ENCODE measurements at places on chromosomes 6 and 20.

DNA sequence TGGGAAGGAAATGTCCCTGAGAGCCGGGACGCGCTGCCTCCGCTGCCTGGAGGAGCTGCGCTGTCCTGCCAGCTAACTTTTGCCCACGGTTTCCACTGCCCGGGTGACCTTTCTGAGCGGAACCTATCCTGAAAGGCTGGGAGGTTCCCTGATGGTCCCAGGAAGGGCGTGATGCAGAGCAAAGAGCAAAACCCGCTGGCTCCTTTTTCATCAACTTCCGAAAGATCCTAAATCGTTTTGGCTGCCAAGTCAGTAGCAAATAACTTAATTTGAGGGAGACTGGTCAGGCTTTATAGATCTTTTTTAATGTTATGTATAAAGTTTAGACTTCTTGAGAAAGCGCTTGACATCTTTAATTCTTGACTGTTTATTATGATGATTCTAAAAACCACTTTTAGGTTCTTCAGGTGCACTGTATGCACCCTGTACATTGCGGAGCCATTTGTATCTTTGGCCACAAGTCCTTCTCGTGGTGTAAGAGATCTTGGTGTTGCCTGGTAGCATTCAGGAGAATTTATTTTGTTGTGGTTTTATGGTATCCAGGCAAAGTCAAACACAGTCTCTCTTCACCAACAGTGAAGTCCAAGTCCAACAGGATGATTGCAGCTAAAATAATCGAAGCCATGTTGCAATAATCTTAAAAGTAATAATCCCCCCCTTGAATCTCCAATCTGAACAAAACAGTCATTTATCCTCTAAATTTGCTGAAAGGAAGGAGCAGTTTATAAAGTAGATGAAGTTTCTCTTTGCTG, at the start of gene SYNE1:
TSS of gene SYNE1 (minus strand) at position 67 of the 752 bp plus-strand sequence. CDS start 9,031 bp downstream, outside the sequence.
- peak; percentile 43 for DNase-seq

DNA sequence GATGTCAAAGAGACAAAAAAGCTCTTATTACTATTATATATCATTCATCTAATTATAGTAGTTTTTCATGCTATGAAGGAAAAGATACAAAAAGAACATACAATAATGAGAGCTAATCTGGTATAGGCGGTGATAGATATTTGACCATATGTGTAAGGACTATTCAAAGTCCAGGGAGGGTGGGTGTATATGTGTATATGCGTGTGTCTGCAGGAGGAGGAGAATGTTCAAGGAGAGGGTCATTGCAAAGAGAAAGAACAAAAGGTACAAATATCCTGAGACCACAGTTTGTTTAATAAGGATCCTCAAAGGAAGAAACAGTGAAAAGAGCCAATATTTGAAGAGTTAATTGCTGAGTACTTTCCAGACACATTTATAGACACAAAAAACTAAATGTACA, 1288.6 kb upstream of the CITED2 start:
- no peak for DNase-seq

DNA sequence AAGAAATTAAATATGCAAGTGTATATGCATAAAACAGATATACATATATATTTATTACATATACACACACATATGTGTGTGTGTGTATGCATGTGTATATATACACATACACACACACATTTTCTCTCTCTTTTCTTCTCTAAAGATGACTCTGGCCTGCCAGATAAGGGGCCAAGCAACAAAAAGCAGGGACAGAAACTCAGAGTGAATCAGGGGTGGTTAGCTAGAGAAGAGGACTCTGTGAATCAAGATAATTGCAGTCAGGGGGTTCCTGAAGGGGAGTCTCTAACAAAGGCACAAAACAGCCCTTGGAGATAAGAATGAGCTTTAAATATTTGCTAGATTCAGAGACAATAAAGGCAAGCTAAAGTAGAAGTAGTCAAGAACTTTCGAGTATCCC, 650.5 kb downstream of the UTRN start:
- no peak for DNase-seq

DNA sequence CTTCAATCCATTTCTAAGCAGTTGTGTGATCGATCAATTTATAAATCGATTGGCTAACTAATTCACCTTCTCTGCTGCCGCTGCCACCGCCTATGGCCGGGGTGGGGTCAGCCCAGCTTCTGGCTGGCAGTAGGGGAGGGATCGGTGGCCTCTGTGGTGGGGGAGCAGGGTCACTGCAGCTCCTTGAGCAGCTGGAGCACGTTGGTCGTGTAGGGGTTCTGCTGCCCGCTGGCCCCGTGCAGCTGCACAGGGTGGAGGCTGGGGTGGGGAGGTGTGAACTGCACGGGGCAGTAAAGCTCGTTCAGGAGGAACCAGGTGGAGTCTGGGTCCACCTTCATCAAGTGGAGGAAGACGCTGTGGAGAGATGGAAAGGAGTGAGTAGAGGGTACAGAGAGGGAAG, 50.0 kb downstream of the TTI1 start:
- DNase-seq, result no peak

DNA sequence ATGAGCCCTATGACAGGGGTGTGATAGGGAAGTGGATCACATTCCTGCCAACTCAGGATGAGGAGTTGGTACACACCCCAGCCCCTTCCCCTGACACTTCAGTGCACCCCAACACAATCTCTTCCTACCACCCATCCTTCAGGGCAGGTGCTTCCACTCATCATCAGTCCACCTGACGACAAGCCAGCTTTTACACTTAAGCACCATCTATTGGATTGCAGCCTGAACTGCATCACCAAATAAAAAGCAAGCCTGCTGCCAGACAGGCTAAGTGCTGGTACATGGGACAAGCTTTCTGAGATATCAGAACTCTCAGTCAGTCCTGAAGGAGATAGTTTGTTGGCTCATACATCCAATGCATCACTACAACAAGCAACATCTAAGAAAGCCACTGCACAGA, 69.0 kb upstream of the TMEM200A start:
- no peak for DNase-seq

DNA sequence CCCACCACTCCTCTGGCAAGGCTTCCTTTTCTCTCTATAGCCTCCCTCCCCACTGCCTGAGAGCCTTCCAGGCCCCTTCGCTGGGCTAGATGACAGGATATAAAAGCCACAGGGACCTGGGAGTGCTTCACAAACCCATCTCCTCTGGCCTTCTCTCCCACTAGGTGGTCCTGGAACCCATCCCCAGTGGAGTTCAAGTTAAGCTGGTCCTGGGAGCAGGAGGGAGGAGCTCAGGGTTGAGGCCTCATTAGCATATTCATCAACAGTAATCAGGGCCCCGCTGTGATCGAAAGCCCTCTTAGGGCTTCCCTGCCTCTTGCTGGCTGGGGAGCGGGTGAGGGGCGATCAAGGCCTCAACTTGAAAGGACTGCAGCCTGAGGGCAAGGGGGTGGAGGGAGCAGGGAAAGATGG, 9.1 kb downstream of the EBF4 start:
- no peak for DNase-seq

DNA sequence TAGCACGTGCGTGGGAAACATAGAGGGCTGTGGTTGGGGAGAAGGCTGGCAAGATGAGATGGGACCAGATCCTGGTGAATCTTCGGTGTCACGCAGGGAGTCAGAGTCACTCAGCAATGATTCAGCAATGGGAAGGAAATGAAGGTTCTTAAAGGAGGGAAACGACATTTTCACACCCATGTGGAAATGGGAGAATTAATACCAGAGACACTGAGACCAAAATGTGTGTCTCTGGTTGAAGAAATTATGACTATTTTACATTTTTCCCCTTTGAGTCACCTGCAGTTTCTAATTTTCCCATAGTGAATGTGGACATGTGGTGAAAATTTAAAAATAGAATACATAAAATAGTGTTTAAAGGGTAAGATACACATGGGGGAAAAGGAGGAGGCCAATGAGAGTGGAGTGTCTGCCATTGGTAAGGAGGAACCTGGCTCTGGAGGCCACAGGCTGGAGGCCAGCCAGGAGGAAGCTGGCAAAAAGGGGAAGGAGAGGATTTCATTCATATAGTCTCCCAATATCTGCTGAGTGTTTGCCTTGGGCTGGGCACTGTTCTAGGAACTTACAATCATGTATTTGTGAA, 17.5 kb downstream of the NRN1 start:
- peak; percentile 96 for DNase-seq

DNA sequence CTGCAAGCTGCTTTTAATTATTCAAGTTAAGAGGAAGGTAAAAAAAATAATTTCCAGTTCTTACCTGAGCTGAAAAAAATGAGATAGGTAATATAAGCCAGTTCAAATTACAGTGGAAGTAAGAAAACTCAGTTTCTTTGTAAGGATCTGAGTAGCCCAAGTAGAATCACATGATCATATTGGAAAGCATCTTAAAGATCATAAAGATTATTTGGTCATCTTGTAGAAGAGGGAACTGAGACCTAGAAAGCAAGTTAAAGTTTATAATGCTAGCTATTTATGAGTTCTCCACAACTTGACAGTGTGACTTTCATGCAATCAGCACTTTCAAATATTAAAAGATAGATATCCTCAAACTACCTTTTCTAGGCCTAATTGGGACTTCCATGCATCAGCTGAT, 80.5 kb downstream of the FARS2 start:
- no peak for DNase-seq

- no peak for DNase-seq
Measured at GRCh38 chr6:107535626-107536025, 45.7 kb downstream of the SOBP start.

DNA sequence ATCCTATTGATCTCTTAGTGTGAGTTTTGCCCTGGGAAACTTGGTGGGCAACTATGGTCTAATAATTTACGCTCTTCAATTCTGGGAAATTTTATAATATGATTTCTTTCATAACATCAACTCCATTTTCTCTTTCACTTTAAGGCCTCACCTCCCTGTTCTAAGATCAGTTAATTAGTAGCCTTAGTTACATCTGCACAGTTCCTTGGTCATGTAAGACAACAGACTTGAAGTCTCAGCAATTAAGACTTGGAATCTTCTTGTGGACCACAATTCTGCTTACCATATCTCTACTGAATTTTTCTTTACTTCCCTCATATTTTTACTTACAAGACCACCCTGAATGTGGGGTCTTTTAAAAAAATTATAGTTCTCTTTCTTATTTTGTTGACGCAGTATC, 8.7 kb downstream of the ENPP3 start:
- DNase-seq, result no peak

DNA sequence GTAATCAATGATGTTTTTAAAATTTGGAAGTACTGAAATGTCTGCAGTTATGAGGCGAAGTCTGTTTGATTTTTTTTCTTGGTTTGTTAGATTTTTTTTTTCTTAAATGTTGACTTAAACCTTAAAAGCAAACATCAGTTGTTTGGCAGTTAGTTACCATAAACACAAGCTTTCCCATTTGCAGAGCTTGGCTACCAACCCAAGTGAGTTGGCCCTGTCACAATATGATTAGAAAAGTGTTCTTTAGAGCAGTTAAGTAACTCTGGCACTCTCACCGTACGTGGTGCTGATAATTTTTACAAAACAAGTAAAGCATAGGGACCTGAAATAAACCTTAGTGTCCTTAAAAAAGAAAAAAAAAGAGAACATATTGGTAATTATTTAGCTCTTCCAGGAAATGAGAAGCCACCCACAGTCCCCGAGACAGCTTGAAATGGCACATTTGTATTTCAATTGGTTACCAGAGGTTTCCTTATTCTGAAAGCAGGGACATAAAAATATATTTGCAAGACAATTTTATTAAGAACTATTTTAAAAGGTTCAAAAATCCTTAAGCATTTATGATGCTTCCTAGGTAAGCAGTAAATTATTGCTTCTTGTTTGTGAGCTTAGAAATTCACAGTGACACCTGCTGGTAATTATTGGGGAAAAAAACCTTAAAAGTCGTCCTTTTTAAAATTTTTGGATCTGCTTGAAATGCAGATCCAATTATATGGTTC, 3.9 kb downstream of the HEY2 start:
- peak; percentile 25 for DNase-seq

GRCh38 chr20:62503401-62504178, 27.8 kb upstream of the GATA5 start:
- no peak for DNase-seq

GRCh38 chr6:109961611-109962041, 16.5 kb upstream of the GPR6 start:
- DNase-seq, result peak; percentile 21

- DNase-seq, result no peak
Measured at GRCh38 chr6:100268326-100268725, 196.4 kb downstream of the SIM1 start.
